ENCODE measurements at places on chromosomes 16 and 17. TPM values are rescaled to one million over a fixed set of nuclear protein-coding genes. Genes with fewer than 3 reads are reported as not detected.
A peak's percentile ranks its signal among the peaks of the same experiment; 100 is the strongest.

- no peak for DNase-seq
Measured at GRCh38 chr17:81652906-81653771, 3.2 kb downstream of the PDE6G start.

The KRT39 gene
- total RNA-seq: not detected

GRCh38 chr16:17155485-17155884 is 315.3 kb downstream of the XYLT1 start:
- DNase-seq: no peak

GRCh38 chr17:60280673-60281072 is 111.3 kb downstream of the USP32 start:
- no peak for DNase-seq

- peak; percentile 72 for DNase-seq
Measured at GRCh38 chr17:5665164-5665563, 80.9 kb upstream of the NLRP1 start.

The ZFP3 gene
- 4.2 TPM for total RNA-seq

DNA sequence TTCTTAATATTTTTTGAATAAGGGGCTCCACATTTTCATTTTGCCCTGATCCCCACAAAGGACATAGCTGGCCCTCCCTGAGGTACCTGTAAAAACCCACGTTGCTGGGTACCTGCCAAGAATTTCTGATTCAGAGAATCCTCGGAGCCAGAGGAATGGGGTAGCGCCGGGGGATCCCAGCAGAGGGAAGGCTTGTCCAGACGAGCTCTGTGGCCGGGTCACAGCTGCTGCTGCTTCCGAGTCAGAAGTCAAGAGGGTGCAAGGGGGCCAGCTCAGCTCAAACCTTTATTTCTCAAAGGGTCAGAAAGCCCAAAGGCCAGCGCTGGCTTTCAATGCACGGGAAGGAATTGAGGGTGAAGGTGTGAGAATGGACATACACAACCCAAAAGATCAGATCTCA is 68.9 kb upstream of the SDK2 start:
- no peak for DNase-seq

Data from mesenteric fat pad (tissue), 1 donor.